ENCODE measurements at places on chromosomes 12 and 14. TPM values are rescaled to one million over a fixed set of nuclear protein-coding genes. Genes with fewer than 3 reads are reported as not detected.

The KRT75 gene
- not detected for total RNA-seq

The TMEM132C gene
- not detected for total RNA-seq

The VWF gene
- total RNA-seq, result 0.53 TPM

The ZNF10 gene
- total RNA-seq, result 4.3 TPM

The SLC10A1 gene
- total RNA-seq, result not detected

The IGF1 gene
- total RNA-seq, result 5.9 TPM

The ATF7 gene
- 23.8 TPM for total RNA-seq

The SELPLG gene
- 2.2 TPM for total RNA-seq

GRCh38 chr12:69243099-69244084, 4.0 kb downstream of the CPSF6 start:
- no peak for DNase-seq

- DNase-seq, result no peak
These were observed 40.9 kb upstream of the TOMM20L start for GRCh38 chr14:58354808-58355207.

DNA sequence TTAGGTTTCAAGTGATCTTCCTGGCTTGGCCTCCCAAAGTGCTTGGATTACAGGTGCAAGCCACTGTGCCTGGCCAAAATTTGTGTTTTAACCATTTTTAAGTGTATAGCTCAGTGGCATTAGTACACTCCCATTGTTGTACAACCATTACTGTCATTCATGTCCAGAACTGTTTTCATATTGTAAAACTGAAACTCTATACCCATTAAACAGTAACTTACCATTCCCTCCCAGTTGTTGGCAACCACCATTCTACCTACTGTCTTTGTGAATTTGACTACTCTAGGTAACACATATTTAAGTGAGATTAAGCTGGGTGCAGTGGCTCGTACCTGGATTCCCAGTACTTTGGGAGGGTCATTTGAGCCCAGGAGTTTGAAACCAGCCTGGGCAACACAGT, 67.3 kb upstream of the KCNH3 start:
- DNase-seq, result no peak

DNA sequence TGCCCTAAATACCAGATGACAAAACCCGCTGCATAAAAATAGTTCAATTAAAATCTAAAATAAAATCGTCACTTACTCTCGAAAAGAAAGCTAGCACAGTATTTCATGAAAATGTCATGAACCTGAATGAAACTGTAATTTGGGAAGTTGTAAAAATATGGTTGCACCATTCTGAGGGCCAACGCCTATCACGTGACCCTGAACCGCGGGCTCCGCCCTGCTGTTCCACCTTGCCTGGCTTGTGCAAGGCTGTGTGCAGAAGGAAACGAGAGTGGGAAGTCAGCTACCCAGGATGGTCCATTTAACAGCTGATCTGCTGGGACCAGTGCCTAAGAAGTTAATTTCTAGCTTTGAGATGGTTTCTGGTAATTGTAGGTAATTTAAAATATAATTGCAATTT, 91.7 kb upstream of the BMP4 start:
- DNase-seq, result no peak

GRCh38 chr12:127496255-127496654, 770.7 kb upstream of the TMEM132C start:
- DNase-seq, result no peak

GRCh38 chr12:97257726-97258125, 204.9 kb upstream of the RMST start:
- DNase-seq, result no peak

DNA sequence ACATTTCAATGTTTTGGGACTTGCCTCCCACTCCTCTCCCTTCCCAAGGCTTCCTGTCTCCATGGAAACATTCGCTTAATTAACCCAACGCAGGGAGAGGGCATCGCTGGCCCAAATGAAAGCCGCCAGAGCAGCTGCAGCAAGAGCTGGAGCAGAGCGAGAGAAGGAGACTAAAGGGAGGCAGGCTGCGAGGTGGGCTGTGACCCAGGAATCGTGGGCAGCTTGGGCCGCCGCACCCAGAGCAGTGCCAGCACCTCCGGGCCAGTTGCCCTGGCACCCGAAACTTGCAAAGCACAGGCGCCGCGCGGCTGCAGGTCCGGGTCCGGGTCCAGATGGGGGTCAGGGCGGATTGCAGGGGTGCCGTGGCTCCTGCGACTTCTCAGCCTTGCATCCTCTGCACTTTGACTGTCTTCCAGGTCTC, 43.5 kb upstream of the PTPRQ start:
- no peak for DNase-seq

- DNase-seq, result no peak
These were observed 39.8 kb upstream of the DIO3 start for GRCh38 chr14:101521473-101521915.

- no peak for DNase-seq
These were observed 10.6 kb upstream of the SFSWAP start for GRCh38 chr12:131700271-131700670.

GRCh38 chr12:106885541-106886249, 70.0 kb upstream of the TMEM263 start:
- DNase-seq, result no peak

DNA sequence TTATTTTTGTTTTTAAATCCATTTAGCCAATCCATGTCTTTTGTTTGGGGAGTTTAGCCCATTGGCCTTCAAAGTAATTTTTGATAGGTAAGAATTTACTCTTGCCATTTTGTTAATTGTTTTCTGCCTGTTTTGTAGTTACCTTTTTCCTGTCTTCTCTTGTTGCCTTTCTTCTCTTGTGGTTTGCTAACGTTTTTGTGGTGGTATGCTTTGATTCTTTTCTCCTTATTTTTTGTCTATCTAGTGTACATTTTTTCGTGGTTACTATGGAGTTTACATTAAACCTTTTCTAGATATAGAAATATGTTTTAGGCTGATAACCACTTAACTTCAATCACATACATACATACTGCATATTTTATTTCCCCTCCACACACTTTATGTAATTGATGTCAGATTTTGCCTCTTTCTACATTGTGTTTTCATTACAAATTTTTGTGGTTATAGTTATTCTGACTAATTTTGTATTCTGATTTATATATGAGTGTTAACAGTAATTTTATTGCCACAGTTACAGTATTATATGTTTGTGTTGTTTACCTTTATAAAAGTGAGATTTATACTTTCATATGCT, 19.2 kb upstream of the PPP1R12A start:
- no peak for DNase-seq

GRCh38 chr12:13102461-13103195, 839 bp downstream of the GSG1 start:
- DNase-seq, result no peak

DNA sequence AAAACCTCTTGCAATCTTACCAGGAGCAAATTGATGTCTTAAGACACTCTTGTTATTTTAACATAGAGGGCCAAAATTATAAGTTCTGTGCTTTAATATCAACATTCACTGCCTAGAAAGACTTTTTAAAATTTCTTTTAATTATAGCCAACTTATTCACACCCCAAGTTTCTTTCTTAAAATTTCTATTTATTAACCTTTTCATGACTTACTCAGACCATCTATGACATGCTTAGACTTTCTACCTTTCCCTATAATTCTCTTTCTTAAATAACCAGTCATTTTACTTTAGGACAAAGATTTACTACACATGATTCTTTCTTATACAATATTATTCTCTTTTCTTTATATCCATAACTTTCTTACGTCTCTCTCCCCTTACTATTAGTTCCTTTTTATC, 220.4 kb downstream of the NUBPL start:
- DNase-seq, result no peak

GRCh38 chr14:75854111-75854799, 127.5 kb downstream of the TGFB3 start:
- no peak for DNase-seq

DNA sequence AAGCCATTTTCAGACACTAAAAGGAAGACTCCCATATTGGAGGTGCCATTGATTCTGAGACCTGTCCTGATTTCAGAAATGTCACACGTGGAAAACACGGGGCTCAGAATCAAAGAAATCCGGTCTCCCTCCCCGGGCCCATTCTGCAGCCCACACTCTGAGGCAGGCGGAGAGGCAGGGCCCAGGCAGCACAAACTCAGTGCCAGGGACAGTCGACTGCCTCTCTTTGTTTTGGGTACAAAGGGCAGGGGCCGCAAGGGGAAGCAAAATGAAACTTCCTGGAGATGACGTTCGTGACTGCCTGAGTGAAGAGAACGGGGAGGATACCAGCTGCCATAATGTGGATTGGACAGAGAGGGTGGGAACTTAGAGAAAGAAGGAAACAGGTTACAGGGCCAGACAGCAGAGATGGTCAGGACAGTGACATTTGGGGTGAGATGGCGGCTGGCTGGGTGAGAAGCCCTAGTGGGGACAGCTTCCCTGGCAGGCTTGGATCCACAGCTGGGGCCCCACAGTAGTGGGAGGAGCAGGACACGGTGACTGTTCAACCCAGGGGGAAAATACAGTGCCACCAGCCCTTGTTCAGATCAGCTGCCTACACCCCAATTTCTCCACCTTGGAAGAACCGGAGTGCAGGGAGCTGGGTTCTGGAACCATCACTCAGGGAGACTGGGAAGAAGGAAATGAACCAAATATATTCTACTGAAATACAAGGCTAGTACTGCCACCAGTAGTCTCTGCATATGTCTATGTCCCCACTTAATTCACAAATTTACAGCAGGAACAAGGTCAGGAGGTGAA, 8.1 kb downstream of the GAPDH start:
- no peak for DNase-seq

GRCh38 chr12:52267699-52268098, 6.7 kb upstream of the KRT86 start:
- DNase-seq, result no peak

DNA sequence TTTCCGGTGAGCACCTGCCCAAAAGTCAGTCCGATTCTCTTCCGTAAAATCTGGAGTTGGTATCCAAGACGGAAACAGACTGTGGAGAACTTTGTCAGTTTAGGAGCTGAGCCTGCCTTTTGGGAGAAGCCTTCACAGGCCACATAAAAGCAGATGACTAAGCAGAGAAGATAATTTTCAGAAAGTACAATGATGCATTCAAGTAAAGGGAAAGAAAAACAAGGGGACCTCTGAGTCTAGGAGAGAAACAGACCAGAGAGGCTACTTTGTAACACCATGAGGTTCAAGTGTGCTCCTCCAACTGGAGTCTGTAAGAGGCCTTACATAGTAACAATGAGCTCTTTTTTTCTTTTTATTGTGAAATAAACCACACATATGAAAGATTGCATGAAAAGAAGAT, 21.1 kb downstream of the TMED8 start:
- DNase-seq, result no peak

DNA sequence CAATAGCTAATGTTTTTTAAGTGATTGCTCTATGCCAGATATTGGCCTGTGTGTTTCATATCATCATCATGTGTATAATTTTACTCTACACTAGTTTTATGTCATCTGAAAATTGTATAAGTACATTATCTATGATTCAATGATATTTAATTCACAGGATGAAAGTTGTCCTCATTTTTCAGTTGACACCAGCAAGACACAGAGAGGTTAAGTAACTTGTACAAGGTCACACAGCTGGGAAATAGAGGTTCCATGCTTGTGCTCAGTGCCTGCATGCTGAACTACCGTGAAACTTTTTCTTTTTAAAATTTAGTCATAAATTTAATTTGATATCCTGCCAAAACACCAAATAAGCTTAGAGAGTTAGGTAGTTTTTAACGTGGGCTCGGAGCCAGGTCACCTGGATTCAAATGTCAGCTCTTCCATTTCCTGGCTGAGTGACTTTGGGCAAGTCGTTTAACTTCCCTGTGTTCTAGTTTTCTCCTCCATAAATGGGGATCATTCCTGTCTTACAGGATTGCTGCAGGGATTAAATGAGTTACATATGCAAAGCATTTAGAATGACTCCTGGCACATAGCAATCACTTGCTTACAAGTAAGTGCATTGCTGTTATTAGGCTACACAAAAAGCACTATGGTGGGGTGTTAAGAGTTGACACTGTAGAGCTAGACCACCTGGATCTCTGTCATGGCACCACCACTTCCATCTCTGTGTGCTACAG, 183.9 kb downstream of the ETV6 start:
- DNase-seq, result no peak

DNA sequence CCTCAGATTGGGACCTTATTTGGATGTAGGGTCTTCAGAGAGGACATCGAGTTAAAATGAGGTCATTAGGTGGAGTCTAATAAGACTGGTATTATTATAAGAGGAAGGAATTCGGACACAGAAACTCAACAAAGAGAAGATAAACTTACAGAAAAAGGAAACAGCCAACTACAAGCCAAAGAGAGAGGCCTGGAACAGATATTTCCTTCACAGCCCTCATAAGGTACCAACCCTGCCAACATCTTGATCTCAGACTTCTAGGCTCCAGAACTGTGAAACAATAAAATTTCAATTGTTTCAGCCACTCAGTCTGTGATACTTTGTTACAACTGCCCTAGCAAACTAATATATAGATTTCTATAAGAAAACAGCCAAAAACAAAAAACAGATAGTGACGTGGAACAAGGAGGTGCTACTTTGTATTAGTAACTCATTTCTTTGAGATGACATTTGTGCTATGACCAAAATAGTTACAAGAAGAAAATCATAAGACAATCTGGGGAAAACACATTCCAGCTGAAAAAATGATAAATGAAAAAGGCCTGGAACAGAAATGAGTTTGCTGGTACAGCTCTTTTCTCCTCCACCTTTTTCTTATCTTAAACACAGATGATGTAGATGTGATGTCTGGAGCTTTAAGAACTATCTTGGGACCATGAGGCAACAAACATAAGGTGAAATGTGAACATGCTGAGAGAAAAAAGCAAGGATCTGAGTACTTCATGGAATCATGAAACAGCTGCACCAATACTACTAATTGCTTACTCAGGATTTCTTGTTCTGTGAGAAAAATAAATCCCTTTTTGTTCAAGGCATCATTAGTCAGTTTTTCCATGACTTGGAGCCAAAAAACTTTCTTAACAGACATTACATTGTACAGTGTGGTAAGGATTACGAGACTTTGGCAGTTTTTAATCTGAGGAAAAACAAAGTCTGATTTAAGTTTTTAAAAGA, 243.2 kb downstream of the ANO6 start:
- DNase-seq, result no peak

DNA sequence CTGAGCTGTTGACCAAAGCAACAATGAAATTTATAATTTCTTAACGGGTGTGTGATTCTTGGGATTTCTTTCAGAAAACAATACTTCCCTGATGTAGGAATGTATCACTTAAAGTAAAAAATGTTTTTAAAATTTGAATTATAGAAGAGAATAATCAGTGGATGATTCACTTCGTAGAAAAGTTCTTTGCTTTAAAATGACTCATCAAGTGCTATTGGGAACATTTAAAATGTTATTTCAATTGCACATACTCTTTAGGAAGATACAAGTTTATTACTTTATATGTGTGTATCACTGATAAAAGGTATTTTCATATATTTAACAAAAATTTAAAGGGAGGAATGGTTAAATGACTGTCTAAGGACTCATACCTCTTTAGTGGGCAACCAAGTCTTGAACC, 155.3 kb downstream of the PDE3A start:
- DNase-seq, result no peak

GRCh38 chr12:91890742-91891141, 254.9 kb downstream of the BTG1 start:
- DNase-seq, result no peak

DNA sequence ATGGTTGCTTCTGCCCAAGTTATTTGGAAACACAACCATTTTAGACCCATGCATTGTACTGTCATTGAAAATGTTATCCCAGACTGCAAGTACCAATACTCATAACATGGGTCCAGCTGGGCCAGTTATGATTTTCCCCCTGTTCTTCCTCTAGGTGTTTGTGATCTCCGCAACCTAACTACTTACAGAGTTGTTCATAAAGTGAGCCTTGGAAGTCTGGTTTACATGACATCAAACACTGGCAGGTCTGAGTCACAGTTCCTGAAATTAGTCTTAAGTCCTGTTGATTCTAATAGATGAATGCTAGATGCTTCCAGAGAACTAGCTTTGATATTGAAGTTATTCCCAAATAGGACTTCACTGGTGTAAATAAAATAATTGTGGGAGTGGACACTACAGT, 487.0 kb downstream of the MED13L start:
- no peak for DNase-seq
